ENCODE measurements at places on chromosomes 11 and 22.
A peak's percentile ranks its signal among the peaks of the same experiment; 100 is the strongest.

DNA sequence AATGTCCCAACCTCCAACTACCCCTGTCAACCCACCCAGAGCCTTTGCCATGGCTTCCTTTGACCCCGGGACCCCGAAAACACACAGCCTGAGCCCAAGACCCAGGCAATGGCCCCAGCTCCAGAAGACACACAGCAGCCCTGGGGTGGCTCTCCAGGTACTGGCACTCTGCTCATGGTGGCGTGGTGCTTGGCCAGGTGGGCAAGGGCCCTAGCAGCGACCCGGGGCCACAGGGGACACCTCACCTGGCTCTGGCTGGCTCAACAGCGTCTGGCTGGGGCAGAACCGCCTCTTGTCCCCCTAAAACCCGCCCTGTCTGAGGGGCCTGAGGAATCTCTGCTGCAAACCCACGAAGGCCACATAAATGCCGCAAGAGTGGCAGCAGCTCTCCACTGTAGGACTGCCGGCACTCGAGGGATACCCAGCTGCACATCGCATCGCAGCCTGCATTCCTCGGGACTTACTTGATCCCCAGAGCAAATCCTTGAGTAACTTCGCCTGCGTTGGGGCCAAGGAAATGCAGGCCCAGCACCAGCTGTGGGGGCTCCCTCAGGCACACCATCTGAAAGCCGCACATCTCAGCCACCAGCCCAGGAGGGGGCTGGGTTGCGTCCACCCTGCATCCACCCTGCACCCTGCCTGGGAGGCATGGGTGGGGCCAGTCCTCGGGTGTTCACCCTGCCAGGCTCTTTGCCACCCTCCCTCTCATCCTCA is 23.1 kb upstream of the GNB1L start:
- peak; percentile 62 for DNase-seq

- no peak for DNase-seq
Measured at GRCh38 chr22:48753381-48753730, 1074.3 kb downstream of the BRD1 start.

DNA sequence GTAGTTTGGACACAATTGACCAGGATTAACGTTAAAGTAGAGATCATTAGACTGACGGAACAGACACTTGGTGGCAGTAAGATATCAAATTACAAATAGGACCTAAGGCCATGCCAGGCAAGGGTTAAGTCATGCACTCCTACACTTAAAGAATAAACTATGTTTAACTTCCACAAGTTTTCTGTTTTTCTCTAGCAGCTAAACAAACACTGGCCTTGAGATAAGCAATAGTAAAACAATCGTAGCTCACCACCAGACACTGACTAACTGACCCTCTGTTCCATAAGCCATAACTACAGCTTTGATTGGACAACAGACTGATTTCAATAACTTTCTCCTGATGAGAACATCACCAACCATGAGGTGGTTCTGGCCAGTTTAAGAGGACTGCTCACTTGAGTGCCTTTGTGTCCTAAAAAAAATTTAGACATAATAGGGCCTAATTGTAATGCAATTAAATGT is 2.0 kb upstream of the CEP126 start:
- no peak for DNase-seq

GRCh38 chr11:31798554-31799434 is 12.3 kb downstream of the PAX6 start:
- no peak for DNase-seq

DNA sequence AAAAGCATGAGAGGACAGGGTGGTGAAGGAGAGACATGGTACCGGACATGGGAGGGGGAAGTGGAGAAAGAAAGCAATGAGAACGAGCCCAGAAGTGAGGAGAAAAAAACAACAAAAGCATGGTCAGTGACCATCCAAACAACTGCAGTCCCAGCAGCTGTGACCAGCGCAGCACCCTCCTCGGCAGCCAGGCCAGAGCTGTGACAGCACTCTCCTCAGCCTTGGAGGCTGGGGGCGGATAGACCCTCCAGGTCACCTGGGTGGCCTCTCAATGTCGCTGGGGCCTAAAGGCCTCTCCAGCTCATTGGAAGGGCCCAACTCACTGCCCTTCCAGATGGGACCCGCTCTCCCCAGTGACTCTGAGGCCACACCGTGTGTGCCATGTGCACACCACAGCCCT is 103.3 kb downstream of the MED15 start:
- DNase-seq, result no peak

DNA sequence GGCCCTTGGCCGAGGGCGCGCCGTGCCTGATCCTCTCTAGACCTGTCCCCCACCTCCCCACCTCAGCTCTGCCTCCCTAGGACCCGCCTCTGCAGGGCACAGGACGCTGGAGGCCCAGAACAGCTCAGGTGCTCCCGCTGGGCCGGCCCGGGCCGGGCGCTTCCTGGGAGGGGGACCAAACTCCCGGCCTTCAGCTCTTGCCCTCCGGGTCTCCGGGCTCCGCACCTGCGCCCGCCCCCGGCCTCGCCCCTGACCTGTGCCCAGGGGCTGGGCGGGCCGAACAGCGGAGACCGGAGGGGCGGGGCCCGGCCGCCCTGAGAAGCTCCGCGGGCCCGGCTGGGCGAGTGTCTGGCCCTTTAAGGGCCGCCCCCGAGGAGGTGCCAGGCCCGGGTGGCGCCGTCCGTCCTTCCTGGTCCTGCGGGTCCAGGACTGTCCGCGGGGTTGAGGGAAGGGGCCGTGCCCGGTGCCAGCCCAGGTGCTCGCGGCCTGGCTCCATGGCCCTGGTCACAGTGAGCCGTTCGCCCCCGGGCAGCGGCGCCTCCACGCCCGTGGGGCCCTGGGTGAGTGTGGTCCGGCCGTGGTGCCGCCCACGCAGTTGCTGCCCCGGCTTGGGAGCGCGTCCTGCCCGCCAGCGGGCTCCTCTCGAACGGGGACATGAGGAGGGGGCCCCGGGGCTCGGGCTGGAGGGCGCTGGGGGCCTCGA is at the start of gene SSH3:
SSH3 (plus strand) TSS at position 399 of the 703 bp plus-strand sequence; CDS start at position 495, 96 bp downstream.
- peak; percentile 85 for DNase-seq

GRCh38 chr11:1839924-1840779 is 1.4 kb downstream of the TNNI2 start:
- DNase-seq, result peak; percentile 81

GRCh38 chr11:48101044-48101733 is 115.4 kb upstream of the OR4B1 start:
- no peak for DNase-seq

- no peak for DNase-seq
Measured at GRCh38 chr22:47540011-47540410, 777.6 kb downstream of the TBC1D22A start.

DNA sequence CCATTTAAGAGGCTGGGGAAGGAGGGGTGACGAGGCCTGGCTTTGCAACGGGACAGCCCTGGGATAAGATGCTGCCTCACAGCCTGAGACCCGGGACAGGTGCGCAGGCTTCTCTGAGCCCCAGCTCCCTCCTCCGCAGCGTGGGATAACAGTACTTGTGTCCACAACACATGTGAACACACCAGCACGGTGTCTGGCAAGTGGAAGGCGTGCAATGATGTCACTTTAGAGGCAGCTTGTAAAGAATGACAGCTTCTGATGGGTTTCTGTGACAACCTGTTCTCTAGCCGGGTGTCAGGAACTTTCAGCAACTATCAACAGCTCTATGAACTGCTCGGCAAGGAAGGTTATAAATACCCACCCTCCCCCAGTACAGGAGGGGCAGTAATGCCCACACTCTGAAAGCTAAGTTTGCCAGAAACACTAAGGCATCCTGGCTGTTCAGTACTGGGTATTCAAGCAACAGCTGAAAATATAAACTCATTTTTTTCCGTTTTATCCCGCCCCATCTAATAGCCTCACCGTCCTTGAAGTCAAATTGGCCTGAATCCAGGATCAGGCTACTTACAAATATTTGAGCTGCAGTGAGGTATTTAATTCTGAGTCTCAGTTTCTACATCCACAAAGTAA is 59.7 kb downstream of the MYH9 start:
- DNase-seq, result no peak

DNA sequence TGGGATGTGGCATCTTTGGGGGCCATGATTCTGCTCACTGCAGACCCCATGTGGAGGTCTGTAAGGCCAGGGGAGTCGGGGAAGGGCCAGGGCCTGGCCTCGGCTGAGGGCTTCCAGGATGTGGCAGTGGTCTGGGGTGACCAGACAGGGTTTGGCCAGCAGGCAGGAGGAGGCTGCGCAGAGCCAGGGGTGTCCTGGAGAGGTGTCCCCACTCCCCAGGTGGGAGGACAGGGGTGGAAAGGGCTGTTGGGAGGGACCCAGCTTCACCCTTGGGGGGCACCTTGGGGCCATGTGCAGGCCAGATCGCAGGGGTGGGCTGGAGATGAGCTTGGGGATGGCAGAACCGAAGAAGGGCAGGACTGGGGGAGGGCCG is 3.4 kb downstream of the PANX2 start:
- peak; percentile 41 for DNase-seq

DNA sequence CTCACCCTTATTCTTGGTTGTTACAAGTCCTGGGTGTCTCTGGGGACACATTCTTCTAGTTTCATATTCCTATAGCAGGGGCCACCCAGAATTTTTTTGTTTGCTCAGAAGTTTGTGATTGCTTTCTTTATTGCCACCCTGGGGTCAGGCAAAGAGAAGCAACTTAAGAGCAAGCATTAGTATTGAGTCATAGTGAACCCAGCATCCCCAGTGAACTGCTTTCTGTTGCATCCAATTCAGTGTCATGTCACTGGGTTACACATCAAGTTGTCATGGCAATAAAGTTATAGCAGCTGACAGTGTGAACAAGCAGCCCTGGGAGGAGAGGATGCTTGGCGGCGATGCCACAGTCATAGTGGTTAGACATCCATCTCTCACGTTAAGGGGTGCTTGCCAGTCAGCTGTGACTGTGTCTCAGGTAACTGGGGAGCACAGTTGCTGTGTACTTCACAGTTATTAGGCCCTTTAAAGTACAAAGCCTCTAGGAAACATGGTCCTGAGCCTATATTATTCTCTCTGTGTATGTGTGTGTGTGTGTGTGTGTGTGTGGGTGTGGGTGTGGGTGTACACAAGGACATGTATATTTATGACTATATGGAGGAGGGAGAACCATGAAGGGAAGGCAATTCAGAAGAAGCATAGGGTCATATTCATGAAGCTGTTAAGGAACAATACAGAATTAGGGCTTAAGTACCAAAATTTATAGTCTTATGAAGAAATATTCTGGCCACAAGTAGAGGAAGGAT is 52.5 kb downstream of the TRIM44 start:
- DNase-seq, result no peak

DNA sequence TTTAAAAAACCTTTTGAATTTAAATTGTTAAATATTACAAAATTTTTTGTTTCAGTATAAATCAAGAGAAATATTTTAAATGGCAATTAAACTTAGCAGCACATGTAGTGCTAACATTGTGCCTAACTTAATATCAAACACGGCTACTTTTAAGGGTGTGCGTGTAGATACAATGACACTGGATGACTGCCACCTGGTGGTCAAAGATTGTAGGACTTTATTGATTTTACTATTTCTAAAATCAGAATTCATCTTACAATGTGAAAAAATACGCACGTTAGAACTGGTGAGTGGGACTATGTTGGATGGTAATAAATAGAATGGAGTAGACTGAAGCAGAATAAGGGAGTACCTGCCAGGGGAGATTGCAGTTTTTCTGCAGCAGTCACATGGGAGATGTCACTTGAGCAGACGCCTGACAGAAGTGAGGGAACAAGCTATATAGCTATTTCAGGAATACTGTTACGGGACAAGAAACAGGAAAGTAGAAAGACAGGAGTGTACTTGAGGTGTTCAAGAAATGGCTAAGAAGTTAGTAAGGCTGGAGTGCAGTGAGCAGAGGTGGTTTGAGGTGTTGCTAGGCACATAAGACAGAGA is 52.9 kb downstream of the UVRAG start:
- no peak for DNase-seq

DNA sequence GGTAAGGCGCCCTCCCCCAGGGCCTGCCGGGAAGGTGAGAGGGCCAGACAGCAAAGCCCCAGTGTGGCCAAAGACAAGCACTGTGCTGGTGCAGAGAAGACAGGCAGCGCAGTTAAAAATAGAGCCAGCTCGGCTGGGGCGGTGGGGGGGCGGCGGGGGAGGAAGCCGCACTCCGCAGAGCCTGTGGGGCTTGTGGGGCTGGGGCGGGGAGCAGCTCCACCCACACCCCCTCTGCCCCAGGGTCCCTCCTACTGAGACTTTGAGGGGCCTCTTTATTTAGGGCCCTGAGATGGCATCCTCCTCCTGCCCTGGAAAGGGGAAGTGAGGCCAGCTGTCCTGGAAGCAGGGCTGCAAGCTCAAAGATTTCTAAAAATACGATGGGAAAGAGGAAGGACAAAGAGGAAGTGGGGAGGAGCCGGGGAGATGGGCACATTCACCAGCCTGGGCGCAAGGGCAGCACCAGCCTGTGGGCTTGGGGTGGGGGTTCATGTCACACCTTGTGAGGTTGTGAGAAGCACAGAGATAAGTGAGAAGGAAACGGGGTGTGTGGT is 2.6 kb downstream of the CYTH4 start:
- DNase-seq, result no peak

GRCh38 chr11:129968591-129969419 is 33.8 kb downstream of the PRDM10 start:
- DNase-seq, result no peak

GRCh38 chr11:84899134-84899533 is 728.0 kb downstream of the DLG2 start:
- DNase-seq, result no peak

DNA sequence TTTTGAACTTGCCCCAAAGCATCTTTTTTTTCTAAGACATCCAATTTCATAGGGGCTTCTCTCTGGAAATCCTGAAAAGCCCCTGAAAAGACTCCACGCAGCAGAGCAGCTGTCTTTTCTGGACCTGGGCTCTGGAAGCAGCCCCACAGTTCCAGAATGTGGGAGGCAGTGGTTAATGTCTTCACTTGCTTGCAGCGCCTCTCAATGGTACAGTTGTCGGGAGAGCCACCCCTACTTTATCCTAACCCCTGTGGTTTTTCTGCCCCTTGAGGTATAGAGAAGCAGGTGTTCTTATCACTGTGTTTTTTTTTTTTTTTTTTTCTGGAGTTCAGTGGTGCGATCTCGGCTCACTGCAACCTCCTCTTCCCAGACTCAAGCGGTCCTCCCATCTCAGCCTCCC is 83.4 kb upstream of the SORL1-AS1 start:
- DNase-seq, result no peak

DNA sequence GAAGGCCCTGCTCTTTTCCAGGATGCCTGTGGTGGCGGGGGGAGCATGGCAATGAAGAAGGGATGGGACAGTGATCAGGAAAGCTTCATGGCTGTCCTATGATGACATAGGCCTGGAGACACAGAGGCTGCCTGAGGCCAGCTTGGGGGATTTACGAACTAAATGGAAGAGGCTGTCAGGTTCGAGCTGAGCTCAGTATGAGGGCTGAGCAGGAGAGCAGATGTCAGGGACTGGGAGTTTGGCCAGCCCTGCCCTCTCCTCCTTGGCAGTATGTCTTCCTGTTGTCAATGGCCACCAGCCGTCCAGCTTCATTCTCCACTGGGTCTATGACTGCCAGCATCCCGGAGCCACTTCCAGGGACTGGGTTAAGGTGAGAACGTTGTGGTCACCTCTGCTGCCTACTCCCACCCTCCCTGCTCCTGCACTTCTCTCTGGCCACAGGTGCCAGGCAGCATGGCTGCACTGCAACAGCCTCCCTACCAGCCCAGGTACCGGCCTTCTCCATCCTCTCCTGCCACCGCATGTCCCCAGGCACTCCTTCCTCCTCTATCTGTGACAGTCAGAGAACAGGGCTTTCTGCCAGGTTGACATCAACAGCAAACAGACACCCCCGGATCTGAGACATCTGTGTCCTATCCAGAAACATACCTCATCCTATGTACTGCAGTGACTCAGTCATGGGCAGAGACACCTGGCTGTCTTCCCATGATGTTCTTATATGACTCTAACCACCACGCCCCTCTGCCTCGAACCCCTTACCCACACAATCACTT is 75.1 kb downstream of the KIRREL3 start:
- no peak for DNase-seq

- DNase-seq, result no peak
Measured at GRCh38 chr22:19965771-19966709, 24.4 kb upstream of the TXNRD2 start.

- DNase-seq, result peak; percentile 83
Measured at GRCh38 chr11:58524232-58525036, 16.5 kb upstream of the OR5B21 start.

Data from aorta (tissue), 5 donors.